ENCODE measurements at places on chromosomes 3 and 15.

DNA sequence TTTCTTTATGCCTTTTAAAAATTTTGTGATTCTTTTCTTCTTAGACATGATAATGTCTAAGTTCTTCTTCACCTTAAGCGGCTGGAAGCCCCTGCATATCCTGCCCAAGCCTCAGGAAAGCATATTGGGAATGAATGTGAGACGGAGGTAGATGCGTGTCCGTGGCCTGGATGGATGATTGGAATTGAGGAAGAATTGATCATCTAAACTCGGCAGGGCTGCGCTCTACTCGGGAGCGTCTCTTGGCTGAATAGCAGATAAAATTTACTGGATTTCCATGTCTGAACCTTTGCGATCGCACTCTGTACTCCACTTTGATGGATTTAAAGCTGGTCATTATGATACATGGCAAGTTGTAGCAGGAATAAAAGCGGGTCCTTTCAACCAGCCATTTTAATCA, 406.7 kb upstream of the ONECUT1 start:
- no peak for DNase-seq

DNA sequence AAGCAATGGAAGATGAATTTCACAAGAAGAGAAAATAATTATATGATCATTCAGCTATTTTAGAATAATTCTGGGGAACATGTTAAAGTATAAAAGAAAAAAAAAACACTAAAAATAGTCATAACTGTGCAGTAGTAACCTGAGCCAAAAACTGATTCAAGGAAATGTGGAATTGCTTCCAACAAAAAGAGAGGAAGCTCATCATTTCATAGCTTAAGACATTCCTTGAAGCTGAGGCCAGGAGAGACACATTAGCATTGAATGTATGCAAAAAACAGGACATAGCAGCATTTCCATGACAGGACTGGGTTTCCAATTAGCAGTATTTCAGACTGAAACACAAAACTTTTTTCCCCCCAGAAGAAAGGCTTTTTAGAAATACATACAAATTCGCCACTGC, 27.7 kb upstream of the LRRN1 start:
- DNase-seq = no peak

- no peak for DNase-seq
Measured at GRCh38 chr3:164408326-164408725, 670.0 kb downstream of the SI start.

GRCh38 chr3:71447197-71447596, 136.3 kb downstream of the FOXP1 start:
- DNase-seq = no peak
